ENCODE measurements at places on chromosomes 5 and 9.

- peak; percentile 87 for DNase-seq
Observed at GRCh38 chr9:104906441-104907277, 21.3 kb downstream of the ABCA1 start.

- DNase-seq, result no peak
Observed at GRCh38 chr5:159393854-159394274, 63.6 kb upstream of the IL12B start.

DNA sequence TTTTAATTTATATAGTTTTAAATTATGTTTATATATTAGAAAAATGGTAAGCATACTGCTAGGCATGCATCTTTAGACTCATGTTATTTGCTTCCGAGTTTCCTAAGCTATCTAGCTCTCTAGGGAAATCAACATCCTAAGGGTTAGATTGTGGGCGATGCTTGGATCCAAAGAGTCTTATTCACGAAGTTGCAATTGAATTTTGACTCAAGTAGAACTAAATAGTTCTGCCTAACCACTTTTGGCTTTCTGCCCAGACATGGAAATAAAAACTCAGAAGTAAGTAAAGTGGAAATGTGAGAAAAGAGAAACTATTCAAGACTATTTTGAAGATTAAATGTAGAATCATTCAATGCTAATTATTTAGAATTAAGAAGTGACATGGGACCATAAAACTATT is 440.4 kb downstream of the CDH18 start:
- peak; percentile 88 for DNase-seq

DNA sequence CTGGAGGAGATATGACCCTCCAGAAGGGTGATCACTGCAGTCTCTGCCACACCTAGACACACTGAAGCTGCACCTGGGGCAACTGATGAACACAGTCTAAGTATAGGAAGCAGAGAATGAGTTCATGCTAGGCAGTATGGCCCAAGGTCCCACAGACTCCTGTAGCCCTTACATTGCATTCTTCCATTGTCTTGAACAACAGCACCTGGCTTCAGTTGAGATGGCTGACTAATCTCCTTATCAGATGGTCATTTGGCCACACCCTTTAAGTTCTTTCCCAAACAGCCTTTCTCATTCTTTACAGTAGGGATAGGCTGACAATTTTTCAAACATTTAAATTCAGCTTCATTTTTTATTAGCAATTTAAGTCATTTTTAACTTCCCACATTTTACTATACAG is 23.1 kb downstream of the CENPK start:
- DNase-seq, result peak; percentile 64
